ENCODE measurements at places on chromosomes 3 and 15. TPM values are rescaled to one million over a fixed set of nuclear protein-coding genes. Genes with fewer than 3 reads are reported as not detected.

DNA sequence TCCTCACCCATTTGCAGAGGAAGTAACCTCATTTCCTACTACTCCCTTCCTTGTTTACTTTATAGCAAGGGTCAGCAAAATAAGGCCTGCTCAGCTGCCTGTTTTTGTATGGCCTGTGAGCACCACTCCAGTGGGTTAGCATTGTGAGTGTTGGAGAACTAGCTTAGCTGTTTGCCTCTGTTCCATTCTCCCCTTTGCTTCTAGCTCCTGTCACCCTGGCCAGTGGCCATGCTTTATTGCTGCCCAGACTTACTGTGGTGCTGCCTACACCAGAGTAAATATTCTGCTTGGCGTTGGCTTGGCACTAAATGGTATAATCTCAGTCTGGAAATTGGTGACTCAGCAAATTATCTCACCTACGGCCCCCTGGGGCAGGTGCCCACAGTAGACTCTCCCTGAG is 8.8 kb downstream of the PDCD6IP start:
- DNase-seq: no peak

GRCh38 chr3:15404767-15405166 is 22.6 kb downstream of the METTL6 start:
- DNase-seq: no peak

The NLGN1 gene
- total RNA-seq: 0.18 TPM

The CNTN4 gene
- not detected for total RNA-seq
